ENCODE measurements at places on chromosomes 5 and 9.
A peak's percentile ranks its signal among the peaks of the same experiment; 100 is the strongest.

DNA sequence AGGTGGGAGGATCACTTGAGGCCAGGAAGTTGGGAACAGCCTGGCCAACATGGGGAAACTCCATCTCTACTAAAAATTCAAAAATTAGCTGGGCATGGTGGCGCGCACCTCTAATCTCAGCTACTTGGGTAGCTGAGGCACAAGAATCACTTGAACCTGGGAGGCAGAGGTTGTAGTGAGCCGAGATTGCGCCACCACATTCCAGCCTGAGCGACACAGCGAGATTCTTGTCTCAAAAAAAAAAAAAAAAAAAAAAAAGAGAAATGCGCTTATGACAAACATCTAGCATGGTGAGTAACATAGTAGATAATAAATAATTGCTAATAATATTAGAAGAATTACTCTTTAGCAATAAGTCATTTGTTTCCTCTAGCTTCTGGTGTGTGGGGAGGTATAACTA lies 25.9 kb downstream of the RUSC2 start:
- no peak for DNase-seq

DNA sequence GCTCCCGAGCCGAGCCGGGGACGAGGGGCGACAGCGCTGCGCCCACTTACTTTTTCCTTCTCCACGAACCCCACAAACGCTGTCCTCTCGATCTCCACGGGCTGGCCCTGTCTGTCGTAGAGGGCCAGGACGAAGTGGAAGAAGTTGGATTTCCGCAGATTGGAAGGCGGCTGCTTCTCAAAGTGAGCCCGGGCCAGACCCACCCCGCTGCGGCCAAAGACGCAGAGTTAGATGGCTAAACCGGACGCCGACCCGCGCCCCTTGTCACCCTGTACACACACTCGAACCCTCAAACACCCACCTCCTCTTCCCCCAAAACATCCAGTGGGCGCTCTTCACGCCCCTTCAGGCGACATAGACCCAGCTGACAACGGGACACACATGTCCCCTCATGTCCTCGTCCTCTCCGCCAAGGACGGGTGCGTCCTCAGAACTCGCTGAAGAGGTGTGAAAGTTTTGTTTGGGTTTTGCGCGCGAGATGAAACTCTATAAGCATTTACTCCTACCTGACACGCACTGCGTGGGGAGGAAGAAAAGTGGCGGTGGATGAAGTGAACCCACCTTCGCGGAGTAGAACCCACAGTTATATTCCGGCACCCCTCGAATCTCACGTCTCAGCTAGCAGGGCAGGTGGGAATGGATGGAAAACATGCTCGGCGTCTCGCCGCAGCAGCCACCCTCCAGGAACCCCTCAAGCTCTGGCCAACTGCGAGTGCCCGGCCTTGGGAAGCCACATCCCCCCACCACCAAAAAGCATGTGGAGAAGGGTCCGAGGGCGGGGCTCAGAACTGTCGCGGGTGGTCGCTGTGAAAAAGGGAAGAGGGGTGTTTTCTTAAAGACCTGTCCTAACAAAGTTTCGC lies 2.6 kb downstream of the EBF1 start:
- DNase-seq, result no peak

DNA sequence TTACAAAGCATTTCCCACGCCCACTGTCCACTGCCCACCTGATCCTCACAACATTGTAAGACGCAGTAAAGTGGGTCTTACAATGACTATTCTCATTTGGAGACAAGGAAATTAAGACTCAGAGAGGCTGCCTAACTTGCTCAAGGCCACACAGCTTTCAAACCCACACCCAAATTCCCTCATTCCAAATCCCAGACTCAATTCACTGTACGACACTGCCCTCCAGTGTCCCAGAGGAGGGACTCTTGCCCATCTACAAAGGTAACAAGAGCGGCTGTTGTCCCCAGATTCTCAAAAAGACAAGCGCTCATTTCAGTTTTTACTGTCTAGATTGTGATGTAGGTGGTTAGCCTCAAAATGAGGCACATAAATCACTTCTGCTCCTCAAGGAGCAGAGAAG lies 184.6 kb downstream of the ACTL7B start:
- no peak for DNase-seq

DNA sequence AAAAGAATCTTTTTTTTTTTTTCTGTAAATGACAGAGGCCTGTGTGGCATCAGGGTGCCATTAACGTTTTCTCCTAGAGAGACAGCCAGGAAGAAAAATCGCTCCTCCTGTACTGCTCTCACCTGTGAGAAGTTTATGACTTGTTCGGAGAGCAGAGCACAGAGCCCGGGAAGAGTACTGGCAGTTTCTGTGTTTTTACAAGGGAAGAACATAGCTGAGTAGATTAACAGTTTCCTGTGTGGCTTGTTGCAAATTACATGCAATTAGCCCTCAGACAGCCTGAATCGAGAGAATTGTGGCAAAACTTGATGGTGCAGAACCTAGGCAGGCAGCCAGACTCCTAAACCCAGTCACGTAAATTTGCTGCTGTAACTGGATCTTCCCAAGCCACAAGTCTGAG lies 32.1 kb downstream of the PRKACG start:
- DNase-seq, result no peak

- DNase-seq, result peak; percentile 31
These were observed 923 bp upstream of the ZBTB5 start for GRCh38 chr9:37466037-37466709.

GRCh38 chr5:128397876-128398275 lies 140.2 kb downstream of the FBN2 start:
- DNase-seq, result no peak

GRCh38 chr5:135750506-135750905 lies 84.0 kb upstream of the SLC25A48 start:
- no peak for DNase-seq

GRCh38 chr9:126953041-126953809 lies 38.6 kb downstream of the RALGPS1 start:
- DNase-seq, result no peak

GRCh38 chr5:33941090-33941489 lies 4.9 kb downstream of the RXFP3 start:
- DNase-seq, result no peak

DNA sequence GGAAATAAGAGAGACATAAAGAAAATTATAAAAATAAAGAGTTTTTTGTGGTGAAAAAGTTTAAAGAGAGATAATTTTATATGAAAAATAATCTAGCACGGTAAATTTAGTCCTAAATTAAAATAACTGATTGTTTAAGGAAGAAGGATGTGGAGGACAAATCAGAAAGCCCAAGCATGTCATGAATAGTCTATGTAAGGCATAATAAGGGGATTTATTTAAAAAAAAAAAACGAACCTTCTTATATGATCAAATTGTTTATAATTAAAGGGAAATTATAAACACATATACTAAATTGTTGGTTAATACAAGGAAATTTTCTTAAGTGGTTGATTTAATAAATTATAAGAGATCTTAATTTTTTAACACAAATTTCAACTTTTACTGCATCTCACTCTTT lies 551.8 kb upstream of the TYRP1 start:
- no peak for DNase-seq

GRCh38 chr9:27089706-27090105 lies 19.3 kb upstream of the TEK start:
- no peak for DNase-seq

- no peak for DNase-seq
These were observed 103.3 kb downstream of the SVEP1 start for GRCh38 chr9:110476251-110476650.

GRCh38 chr5:137320056-137321045 lies 178.8 kb downstream of the SPOCK1 start:
- no peak for DNase-seq

- no peak for DNase-seq
These were observed 175.3 kb upstream of the SH3GL2 start for GRCh38 chr9:17403539-17403938.

GRCh38 chr5:107402434-107403227 lies 268.1 kb downstream of the EFNA5 start:
- DNase-seq, result no peak

GRCh38 chr9:130294664-130295063 lies 29.1 kb downstream of the HMCN2 start:
- DNase-seq, result no peak

DNA sequence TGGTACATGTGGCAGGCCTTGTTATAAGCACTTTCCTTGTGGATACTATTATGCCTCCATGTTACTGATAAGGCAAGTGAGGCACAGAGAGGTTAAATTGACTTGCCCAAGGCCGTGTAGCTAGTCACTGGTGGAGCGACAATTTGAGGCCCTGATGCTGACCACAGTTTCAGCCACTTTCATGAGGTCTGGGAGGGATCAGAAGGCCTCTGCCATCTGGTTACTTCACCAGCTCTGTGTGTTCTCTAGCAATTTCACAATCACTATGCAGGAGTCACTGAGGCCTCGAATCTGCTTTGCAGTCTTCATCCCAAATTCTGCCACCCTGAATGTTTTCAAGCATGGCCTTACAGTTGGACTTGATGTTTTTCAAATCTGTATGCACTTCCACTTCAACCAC lies 9.1 kb downstream of the LRRC70 start:
- no peak for DNase-seq
